ENCODE measurements at places on chromosomes 13 and 19. TPM values are rescaled to one million over a fixed set of nuclear protein-coding genes. Genes with fewer than 3 reads are reported as not detected.

The A1BG gene
- polyA plus RNA-seq = 32.4 TPM

The VAV1 gene
- 44.8 TPM for polyA plus RNA-seq

The NMRK2 gene
- not detected for polyA plus RNA-seq

The ZNF888 gene
- polyA plus RNA-seq = 1.9 TPM

The TNFSF13B gene
- polyA plus RNA-seq = 6.4 TPM

The ZNF841 gene
- 4.9 TPM for polyA plus RNA-seq

The CYP4F22 gene
- polyA plus RNA-seq = not detected

The CGB8 gene
- not detected for polyA plus RNA-seq
